Hematopoietic multipotent progenitor cell treated with erythropoietin and hydrocortisone succinate and interleukin-3 and kit ligand, for 17 days (in vitro differentiated cells): ENCODE measurements at places on chromosomes 1 and 21.

- DNase-seq = no peak
Measured at GRCh38 chr1:6950001-6950765, 164.9 kb downstream of the CAMTA1 start.

DNA sequence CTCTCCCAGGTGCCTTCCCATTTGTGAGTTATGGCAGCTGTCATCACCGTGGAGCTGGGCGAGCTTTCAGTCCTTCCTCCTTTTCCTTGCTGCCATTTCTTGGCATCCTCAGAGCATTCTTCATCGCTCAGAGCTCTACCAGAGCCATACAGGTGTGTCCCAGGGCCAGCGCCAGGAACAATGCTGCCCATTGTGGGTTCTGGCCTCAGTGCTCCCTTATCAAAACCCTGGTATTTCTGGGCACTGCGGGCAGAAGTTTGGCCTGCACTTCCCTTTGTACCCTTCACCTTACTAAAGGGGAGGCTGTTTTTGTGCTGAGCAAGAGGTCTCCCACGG, 28.5 kb downstream of the RASSF5 start:
- DNase-seq = no peak

DNA sequence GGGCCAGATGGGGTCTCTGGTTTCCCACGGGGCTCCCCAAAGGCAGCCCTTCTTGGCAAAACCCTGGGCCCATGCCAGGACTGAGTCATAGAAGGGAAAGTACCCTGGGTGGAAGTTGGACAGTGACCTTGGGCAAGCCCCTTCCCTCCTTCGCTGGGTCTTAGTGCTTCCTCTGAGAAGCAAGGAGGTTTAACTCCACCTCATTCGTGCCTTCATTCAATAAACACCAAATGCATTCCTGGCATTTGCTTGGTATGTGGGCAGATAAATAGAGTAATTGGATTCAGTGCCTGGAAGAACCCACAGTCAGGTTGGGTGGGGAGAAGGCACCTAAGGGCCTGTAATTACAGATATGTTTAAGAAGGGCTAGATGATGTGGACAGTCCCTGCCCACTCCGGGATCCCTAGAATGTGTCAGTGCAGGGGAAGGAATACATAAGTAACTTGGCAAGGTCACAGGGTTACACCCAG, 36.3 kb upstream of the CITED4 start:
- DNase-seq = no peak

DNA sequence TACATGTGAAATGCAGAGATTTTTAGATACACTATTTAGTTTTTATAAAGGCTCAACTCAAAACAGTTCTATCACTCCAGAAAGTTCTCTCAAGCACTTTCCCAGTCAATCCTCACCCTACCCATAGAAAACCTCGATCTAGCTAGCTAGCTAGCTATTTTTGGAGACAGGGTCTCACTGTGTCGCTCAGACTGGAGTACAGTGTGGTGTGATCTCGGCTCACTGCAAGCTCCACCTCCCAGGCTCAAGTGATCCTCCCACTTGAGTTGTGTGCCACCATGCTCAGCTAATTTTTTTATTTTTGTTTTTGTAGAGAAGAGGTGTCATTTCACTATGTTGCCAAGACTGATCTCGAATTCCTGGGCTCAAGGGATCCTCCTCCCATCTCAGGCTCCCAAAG, 236.9 kb downstream of the RERE start:
- no peak for DNase-seq

DNA sequence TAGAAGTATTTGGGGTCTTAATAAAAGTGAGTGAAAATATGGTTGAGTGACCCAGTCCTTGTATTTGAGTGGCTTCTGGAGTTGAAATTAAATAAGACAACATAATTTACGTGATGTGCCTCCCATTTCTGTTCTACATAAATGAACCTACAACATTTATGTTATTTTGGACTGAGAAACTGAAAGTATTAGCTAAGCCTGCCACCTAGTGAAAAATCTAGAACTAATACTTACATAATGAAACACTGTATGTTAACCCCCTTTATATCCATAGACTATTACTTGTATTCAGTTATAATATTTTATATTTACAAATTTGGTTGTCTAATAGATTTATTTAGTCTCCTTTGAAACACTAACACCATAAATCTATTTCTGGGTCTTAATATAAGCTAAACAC, 298.9 kb downstream of the KCNT2 start:
- no peak for DNase-seq

DNA sequence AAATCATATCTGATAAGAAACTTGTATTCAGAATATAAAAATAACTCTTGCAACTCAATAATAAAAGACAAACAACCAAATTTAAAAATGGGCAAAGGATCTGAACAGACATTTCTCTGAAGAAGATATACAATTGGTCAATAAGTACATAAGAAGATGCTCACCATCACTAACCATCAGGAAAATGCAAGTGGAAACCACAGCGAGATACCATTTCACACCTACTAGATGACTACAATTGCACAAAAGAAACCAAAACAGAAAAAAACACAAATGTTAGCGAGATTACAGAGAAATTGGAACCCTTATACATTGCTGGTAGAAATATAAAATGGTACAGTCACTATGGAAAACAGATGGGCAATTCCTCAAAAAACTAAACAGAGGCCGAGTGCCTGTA, 11.5 kb upstream of the ZNF683 start:
- no peak for DNase-seq

- DNase-seq = no peak
Measured at GRCh38 chr1:65756616-65757015, 36.1 kb upstream of the PDE4B start.

DNA sequence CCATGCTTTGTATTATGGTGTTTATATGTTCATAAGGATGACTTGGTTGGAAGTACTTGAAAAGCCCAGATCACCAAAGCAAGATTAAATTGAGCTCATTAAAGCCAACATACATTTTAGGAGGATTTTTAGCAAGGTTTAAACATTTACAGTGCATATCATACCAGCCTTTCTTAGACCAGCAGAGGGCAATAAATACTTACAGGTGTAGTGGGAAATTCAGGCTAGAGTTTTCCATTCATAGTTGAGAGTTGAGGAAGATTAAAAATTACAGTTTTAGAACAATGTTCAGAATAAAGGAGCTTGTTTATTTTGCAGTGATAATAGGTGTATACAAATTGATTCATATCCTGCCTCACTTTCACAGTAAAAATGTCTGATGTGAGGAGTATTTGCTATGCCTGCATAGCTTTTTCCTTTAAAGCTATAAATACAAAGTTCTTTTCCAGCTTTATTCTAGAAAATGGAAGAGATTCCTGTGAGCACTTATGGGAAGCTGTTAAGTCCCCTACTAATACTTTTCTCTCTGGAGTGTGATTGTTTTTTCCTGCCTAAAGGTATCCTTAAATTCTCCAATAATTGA, 35.3 kb downstream of the DTL start:
- DNase-seq = peak; percentile 39

- DNase-seq = no peak
Measured at GRCh38 chr1:90522432-90522831, 194.7 kb downstream of the BARHL2 start.

GRCh38 chr1:47703981-47704596, 266.2 kb downstream of the FOXD2 start:
- no peak for DNase-seq

DNA sequence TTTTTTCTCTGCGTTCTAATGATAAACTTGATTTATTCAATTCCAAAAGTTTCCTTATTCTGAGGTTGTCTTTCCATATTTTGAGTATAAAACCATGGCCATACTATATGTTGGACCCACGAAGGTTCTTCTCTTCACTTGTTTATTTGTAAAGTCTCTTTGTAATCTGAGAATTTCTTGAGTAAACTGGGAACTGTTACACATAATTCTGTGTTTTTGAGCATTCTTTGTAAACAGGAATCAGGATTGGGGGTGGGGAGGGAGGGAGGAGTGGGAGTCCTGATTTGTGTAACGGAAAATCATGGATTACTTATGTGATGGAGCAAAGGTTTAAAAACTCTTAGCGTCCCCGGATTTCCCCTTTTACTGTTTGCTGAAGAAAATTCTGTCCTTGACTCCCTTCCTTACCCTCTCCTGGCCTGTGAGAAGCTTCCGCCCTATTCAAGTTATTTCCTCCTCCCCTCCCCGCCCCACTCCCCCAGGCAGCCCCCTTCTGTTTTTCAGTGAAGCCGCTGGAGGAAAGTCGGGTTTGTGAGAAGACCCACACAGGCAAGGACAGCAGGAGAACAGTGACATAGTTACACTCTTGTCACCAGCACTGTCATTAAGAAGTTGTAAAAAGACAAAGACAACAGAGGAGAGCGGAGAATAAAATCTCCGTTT, 6.4 kb upstream of the NBPF11 start:
- DNase-seq = no peak

- no peak for DNase-seq
Measured at GRCh38 chr1:35442734-35443133, 114.5 kb downstream of the KIAA0319L start.

- DNase-seq = no peak
Measured at GRCh38 chr1:201386208-201386607, 8.7 kb upstream of the TNNT2 start.

DNA sequence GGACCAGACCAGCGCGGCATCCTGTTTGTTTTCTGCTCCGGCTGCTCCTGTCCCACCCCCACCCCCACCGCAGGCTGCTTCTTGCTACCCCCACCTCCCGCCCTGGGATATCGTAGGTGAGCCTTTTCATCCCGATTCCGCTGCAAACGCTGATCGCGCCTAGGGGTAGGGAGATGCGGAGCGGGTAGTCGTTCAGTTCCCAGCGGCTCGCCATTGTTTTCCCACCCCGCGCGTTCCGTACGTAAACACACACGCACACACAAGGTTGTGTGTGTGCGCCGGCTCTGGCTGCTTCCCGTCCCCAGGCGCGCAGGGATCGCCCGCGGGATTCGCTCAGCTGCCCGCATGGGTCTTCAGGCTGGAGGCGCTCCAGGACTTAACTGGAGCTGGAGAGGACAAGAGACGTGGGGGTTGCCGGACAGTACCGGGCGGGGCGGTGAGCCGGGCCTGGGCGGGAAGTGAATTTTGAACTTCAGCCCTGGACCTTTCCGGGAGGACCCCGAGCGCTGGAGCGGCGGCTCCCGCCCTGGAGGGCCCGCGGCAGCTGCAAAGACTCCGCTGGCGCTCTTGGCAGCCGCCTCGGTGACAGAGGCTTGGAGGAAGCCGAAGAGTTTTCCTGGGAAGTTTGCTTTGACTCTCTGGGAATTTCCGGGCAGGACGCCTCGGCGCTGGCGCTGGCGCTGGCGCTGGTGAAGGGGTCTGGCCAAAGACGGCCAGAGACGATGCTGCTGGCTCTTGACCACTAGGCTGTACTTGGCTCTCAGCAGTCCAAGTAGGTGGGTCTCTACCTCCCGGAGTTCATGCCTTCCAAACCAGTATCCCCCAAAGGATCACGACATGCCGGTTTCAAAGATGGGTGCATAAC, 1.6 kb downstream of the SOX13 start:
- no peak for DNase-seq

GRCh38 chr1:99533909-99534637, 111.8 kb upstream of the PALMD start:
- no peak for DNase-seq

DNA sequence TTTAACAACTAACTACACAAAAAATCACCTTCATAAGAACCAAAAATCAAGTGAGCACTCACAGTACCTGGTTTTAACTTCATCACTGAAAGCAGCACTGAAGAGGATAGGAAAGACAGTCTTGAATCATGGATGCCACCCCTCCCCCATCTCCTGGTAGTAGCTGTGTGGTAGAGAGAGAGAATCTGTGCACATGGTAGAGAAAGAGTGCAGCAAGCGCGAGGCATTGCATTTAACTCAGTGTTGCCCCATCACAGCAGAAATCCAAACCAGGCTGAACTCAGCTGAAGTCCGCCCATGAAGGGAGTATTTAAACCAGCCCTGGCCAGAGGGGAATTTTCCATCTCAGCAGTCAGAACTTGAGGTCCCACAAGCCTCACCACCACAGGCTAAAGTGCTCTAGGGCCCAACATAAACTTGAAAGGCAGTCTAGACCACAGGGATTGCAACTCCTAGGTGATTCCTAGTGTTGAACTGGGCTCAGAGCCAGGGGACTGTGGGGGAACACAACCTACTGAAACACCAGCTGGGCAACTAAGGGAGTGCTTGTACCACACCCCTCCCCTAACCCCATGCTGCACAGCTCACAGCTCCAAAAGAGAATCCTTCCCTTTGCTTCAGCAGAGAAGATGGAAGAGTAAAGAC, 38.4 kb downstream of the VAV3 start:
- no peak for DNase-seq

DNA sequence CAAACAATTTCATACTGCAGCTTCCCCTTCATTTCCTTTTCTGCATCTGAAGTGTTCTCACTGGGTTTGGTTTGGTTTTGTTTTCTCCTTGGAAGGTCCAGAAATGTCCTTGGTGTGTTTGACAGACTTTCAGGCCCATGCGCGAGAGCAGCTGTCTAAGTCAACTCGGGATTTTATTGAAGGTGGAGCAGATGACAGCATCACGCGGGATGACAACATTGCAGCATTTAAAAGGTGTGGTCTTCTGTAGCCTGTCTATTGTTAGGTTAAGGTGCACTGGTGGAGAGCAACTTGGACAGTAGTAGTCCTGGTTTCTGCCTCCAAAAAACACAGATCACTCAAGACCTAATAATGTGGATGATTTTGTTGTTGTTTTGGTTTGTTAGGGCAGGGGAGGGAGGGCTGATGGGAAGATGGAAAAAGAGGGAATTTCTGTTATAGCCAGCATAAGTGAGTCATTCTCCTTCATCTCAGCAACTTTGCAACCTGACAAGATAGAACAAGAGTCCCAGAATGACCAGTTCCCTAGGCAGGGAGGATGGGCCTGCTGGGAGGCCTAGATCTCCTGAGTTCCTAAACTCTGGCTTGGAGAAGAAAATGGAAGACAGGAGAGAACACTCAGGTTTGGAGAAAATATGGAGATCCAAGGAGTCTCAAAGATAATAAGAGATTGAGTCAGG, 12.5 kb downstream of the HAO2 start:
- DNase-seq = no peak

DNA sequence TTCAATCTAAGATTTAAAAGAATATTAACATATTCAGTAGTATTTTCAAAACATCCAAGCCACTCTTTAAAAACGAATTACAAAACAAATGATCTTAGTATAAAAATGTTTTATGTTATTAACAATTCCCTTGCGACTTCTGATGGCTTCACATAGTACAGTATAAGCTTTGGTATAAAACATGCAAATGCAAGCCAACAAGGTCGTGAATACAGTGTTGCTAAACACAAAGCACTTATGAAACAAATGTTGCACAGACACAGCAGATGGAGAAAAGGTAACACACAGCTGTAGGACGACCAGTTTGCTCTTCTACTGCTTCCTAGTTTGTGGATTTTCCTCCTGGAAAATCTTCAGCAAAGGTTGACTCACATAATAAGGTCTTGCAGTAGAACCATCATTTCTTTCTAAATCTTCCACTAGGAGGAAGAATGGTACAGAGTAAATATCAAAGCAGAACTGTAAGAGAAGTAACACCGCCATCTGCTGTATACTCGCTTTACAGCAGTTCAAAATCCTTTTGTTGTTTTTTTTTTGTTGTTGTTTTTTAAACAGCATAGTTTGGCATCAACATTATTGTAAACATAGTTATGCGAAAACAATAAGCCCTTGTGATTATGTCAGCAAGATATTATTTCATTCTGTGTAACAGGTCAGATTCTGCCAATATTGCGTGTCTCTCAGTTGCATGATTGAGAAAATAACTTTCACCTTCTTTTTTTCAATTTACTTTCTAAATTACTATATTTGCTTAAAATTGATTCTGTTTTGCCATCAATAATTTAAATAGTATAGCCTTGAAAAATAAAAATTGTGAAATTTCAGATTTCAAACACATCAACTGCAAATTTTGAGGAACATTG, 69.5 kb downstream of the LHX8 start:
- no peak for DNase-seq

GRCh38 chr1:200733907-200734306, 4.8 kb upstream of the CAMSAP2 start:
- no peak for DNase-seq

GRCh38 chr1:54163573-54163972, 10.8 kb upstream of the CDCP2 start:
- DNase-seq = no peak
